CD4-positive, alpha-beta T cell treated with Interferon alpha-2 for 1 hour (primary cell): ENCODE measurements at places on chromosomes 5 and 9.

- DNase-seq = no peak
Observed at GRCh38 chr5:118478852-118479251, 509.5 kb downstream of the DTWD2 start.

DNA sequence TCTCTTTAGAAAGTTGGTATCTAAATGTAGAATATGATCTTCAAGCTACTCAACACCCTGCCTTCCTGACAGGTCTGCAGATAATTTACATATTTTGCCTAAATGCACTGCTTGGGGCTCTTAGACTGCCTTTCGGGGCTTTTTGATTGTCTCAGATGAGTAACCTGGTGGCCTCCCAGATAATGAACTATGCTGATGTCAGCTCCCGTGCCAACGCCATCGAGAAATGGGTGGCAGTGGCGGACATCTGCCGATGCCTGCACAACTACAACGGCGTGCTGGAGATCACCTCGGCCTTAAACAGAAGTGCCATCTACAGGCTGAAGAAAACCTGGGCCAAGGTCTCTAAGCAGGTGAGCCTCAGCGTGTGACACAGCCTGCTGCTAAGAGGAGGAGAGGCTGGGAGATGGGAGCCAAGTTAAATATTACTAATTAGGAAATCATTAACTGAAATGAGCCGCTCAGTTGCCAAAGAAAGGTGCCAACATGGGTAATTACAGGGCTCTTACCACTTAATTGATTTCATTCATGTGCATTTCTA, 20.8 kb upstream of the CKMT2 start:
- DNase-seq = no peak

- no peak for DNase-seq
Observed at GRCh38 chr5:41414598-41414997, 95.8 kb downstream of the PLCXD3 start.

DNA sequence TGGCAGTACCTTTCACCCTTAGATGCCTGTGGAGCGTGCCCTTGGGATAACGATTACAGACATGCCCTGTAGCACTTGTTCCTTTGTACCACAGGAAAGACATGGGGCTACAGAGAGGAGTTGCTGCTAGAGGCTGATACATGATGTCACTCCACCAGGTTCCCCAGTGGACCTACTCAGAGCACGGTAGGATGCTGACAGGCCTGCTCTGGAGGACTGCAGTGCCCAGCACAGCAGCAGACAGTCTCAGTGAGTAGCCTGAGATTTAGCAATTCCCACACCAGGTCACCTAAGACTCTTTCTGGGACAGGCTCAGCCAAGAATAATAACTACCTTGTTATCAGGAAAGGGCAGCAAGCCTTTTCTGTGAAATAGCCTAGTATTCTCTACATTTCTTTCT, 28.8 kb downstream of the PDE4D start:
- no peak for DNase-seq

GRCh38 chr9:18106006-18106560, 367.9 kb upstream of the ADAMTSL1 start:
- DNase-seq = no peak

DNA sequence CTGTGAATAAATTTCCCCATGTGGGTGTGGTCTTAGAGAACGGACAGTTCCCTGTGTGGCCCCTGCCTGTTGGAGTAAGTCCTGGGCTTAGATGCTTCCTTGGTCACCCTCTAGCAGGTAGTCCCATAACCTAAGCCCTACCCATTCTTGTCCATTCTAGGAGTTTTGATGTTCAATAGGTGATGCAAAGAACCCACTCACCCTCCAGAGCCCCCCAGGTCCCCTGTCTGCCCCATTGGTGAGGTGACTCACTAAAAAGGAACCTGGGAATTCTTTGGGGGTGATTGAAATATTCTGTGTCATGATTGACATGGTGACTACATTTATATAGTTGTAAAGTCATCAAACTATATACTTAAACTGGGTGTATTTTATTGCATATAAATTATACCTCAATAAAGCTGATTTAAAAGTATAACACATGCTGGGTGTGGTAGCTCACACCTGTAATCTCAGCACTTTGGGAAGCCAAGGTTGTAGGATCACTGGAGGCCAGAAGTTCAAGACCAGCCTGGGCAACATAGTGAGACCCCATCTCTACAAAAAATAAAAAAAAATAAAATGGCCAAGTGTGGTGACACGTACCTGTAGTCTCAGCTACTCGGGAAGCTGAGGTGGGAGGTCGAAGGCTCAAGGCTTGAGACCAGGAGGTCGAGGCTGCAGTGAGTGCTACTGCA, 20.8 kb upstream of the GTF3C5 start:
- no peak for DNase-seq

- no peak for DNase-seq
Observed at GRCh38 chr5:112472614-112473013, 53.5 kb upstream of the EPB41L4A start.

DNA sequence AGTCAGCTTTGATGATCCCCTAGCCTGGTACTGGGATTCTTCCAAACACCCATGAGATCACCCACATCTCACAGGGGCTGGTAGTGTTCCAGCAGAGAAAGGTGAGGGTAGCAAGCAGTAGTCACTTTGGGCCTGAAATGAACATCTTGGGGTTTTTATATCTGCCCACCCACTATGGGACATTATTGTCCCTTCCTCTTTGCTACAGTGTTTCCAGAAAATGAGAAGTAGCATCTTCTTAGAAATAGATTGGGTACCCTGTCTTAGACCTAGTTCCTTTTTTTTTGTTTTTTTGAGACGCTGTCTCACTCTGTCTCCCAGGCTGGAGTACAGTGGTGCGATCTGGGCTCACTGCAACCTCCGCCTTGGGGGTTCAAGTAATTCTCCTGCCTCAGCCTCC, 249.2 kb upstream of the ANKRD55 start:
- DNase-seq = no peak

DNA sequence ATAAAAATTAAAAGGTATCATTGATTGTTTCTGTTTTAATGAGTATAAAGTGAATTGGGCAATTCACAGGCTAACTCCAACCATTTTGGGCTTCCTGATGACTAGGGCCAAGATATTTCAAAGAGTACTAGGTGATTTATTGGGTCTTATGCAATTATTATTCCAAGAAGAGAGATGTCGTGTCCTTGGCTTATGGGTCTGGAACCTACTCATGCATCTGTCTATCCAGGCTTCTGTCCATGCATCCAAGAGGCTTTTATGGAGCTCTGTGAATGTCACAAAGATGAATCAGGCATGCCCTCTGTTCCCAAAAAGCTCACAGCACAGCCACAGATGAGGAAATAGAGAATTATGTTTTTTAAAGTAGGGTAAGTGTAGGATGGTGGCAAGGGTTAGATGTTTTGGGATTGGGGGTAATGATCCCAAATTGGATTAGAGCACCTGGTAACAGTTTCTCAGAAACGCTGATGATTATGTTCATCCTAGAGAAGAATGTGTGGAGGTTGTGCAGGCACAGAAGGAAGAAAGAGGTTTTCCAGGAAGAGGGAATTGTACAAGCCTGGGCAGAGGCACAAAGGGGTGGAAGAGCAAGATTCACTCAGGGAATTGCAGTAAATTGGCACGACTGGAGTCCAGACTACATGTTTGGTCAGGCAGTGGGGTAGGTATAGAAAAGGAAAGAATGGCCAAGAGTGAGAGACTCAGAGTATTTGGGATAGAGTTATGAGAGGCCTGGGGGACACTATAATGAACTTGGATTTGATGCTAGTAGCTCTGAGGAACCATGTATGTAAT, 83.0 kb upstream of the TNC start:
- DNase-seq = no peak

- DNase-seq = no peak
Observed at GRCh38 chr9:138095813-138096518, 218.4 kb downstream of the CACNA1B start.

DNA sequence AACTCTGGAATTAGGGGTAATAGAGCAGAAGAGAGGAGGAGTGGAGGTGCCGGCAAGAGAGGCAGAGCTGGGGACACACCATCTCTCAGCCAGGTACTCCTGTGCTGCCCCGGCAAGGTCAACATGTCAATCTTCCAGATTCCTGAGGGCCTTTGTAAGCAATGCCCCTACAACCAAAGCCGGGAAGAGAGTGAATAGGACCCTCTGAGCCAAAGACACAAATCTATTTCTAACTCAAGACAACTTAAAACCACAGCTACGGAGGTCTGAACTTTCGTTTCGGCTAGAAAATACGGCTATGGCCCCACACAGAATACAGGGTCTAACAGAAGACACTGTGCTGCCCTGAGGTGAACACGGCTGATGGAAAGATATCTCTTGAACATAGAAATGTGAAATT, 66.6 kb downstream of the SERINC5 start:
- DNase-seq = no peak

- peak; percentile 23 for DNase-seq
Observed at GRCh38 chr9:2570615-2571479, 50.7 kb upstream of the VLDLR start.

- no peak for DNase-seq
Observed at GRCh38 chr9:37455884-37456647, 9.2 kb downstream of the ZBTB5 start.

DNA sequence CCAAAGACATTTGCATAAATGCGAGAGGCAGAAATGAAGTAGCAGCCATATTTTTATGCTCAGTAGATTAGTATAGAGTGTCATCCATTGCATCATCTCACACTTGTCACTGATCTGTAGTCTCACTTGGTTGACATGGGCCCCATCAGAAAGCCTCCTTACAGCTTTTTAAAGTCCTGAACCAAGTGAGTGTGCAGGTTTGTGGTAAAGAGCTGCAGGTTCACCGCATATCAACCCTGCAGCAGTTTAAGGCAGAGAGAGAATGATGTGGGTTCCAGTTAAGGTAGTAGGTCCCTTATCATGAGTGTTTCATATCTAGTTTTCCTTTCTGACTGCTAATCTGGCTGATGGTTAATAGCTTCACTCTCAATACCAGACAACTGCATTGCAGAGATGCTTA, 1080.3 kb downstream of the NR2F1-AS1 start:
- DNase-seq = no peak

- no peak for DNase-seq
Observed at GRCh38 chr5:171750311-171750788, 35.3 kb upstream of the SMIM23 start.

DNA sequence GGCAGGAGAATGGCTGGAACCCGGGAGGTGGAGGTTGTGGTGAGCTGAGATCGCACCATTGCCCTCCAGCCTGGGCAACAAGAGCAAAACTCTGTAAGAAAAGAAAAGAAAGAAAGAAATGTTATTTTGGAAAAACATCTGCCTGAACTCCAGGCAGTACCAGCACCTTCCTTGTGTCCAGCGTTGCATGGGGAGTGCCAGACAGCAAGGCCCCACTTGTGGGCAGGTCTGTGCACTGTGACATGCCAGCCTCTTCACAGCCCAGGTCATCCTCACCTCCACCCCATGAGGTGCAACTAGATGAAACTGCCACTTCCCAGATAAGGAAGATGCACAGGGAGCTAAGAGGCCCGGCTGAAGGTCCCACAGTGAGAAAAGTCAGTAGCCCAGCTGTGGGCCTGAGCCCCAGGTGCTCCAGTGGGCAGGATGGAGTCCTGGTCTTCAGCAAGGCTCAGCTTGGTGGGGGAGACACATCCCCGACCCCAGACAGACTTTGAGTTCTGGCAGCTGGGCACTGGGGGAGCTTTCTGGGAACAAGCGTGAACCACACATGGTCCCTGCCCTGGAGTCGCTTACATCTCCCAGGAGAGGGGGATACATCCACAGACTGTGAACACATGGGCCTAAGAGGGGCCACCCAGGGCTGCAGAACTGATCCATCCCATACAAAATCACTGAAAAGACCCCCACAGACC, 146.9 kb upstream of the IER5L start:
- DNase-seq = no peak

DNA sequence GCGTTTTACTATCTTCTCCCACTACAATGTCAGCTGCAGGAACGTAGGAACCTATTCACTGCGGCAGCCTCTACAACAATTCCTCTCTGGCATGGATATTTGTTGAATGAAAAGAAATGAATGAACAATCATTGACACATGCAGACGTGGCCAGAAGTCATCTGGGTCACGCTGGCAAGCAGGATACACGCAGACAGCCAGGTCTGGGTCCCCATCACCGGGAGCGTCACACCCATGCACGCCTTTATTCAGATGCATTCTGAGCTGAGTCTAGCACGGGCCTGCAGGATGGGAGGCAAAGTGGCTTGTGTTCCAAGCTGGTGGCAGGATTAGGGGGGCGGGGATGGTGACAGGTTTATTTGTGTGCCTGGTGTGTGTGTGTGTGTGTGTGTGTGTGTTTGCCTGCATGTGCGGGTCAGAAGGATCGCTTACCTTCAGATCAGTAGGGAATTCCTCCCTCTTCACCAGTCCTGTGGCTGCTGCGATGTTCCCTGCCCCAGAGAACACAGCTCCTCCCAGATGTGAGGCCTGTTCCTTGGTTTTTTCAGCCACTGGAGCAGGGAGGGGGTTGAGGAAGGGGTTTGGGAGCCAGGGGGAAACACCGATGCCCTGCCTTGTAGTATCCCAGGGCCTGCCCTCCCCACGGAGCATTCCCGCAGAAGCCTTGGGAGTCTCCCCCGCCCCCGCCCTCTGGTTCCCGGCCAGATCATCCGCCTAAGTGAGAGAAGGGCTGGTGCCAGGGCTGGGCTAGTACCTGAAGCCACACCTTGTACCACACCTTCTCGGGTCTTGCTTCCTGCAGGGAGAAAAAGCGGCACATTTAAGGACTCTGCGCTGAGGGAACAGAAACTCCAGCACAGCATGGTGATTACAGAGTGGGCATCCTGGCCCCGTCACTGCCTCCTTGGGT, 4.1 kb downstream of the SNCB start:
- no peak for DNase-seq

- DNase-seq = no peak
Observed at GRCh38 chr9:112784020-112784785, 33.6 kb downstream of the SNX30 start.

GRCh38 chr9:130805510-130806326, 29.3 kb upstream of the ABL1 start:
- DNase-seq = no peak

GRCh38 chr9:134111064-134111463, 24.8 kb upstream of the WDR5 start:
- no peak for DNase-seq

GRCh38 chr9:89042984-89043383, 51.7 kb downstream of the S1PR3 start:
- no peak for DNase-seq

DNA sequence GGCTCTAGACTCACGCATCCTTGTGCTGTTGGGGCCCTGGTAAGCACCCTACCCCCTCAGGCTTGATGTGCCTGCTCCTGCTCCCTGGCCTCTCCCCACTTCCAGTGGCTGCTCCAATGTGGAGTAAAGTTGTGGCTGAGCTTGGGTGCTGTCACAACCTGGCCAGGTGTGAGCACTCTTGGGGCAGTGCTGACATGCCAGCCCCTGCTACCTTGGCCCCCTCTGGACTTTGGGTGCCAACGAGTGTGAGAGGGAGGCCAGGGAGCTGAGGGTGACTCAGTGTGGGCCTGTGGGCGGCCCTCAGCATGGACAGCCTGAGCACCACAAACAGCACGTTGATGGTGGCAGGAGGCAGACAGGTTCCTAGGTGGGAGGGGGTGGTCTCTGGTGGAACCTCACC, 870.2 kb upstream of the C9orf72 start:
- no peak for DNase-seq

DNA sequence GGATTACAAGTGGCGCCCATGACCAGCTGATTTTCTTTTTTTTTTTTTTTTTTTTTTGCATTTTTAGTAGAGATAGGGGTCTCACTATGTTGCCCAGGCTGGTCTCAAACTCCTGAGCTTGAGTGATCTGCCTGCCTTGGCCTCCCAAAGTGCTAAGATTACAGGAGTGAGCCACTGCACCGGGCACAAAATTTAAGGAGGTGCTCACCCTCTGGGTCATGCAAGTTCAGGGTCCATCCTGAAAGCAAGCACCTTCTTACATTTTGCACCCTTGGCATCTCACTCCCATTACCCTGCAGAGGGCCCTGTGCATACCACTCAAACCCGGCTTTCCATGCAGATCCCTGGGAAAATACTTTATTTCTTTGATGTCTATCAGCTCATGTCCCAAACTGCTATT, 95.6 kb upstream of the ADRA1B start:
- DNase-seq = no peak

- DNase-seq = no peak
Observed at GRCh38 chr9:130535818-130536521, 43.4 kb upstream of the FUBP3 start.
